ENCODE measurements at places on chromosomes 11 and 22.

DNA sequence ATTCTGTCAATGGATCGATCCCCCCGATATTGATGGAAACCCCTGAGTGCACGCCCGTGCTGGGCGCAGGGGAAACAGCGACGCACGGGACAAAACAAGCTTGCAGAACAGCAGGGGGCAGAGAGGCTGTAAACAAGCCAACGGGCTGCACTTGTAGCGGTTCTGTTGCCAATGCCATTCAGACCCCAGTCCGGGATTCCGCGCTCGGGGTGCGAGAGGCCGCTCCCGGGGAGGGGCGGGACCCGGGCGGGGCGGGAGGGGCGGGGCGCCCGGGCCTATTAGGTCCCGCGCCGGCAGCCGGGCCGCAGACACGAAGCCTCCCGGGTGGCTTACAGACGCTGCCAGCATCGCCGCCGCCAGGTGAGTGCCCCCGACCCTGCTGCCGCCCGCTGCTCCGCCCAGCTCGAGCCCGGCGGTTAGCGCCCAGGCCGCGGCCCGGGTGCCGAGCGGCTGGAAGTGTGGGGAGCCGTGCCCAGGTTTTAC, at the start of gene BIK:
Gene BIK (plus strand): TSS at position 307 of the 483 bp plus-strand sequence. CDS start 13,273 bp downstream, outside the sequence.
- peak; percentile 15 for DNase-seq

GRCh38 chr11:69380921-69381581, 87.1 kb downstream of the MYEOV start:
- no peak for DNase-seq

DNA sequence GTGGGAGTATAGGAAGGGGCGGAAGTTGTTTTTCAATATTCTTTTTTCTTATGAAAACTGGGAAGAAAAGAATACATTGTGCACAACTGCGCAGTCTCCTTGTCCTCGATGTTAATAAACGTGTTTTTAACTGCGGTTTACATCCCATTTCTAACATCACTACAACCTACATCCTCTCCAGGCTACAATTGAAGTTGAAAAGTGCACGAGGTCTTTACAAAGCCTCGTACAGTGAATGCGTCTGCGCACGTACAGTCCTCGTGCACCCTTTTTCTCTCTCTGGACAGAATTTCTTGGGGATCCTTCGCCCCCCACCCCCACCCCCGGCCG, 102.4 kb downstream of the WT1 start:
- DNase-seq, result no peak

- no peak for DNase-seq
These were observed 79.5 kb upstream of the SPON1 start for GRCh38 chr11:13883042-13883441.

DNA sequence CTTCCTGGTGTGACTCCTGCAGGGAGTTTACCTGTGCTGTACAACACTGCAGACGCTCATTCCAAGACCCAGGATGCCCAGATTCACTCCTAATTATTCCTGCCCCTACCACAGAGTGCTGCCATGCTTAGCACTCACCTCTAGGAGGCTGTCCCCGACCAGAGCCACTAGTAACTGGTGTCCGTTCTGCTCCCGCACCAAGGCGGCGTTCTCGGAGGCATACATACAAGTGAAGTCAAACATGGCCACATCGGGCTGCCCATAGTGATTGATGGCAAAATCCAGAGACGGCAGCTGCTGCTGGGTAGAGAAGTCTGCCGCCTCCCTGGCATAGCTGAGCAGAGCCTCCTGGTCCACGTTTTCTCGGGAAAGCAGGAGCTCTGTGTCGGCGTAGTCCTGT, 122.3 kb upstream of the BID start:
- DNase-seq, result no peak

- no peak for DNase-seq
These were observed 3.7 kb downstream of the CARD18 start for GRCh38 chr11:105135883-105136282.

GRCh38 chr11:1508986-1509385, 22.4 kb upstream of the MOB2 start:
- no peak for DNase-seq

- DNase-seq, result no peak
These were observed 2.9 kb downstream of the BCR start for GRCh38 chr22:23183061-23183698.

DNA sequence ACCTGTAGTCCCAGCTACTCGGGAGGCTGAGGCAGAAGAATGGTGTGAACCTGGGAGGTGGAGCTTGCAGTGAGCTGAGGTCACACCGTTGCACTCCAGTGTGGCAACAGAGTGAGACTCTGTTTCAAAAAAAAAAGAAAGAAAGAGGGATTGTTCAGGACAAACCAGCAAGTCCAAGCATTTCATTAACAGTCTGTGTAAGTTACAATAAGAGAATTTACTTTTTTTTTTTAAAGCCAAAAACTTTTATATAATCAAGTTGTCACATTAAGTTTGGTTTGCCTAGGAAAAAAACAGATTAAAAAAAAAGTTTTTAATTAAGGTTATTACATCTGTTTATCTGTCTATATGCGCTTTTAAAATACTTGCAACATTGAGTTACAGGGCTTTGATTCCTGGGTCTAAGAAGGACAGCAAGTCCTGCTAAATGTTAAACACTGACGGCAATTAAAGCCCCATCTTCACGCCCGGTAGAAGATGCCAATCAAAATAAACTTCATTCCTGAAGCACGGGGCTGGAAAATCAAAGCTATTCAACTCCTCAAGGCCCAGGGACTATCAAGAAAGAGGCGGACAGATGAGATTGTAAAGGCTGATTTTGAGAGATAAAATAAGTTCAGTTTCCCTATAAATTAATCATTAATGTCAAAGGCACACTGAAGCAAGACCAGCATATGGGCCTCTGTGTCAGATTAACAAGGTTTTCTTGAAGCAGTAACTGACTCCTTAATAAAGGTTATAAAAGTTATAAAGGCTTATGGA, 10.7 kb downstream of the TMEM138 start:
- no peak for DNase-seq
